Activated CD4-positive, alpha-beta T cell treated with anti-CD3 and anti-CD28 coated beads, Interleukin-2, Interleukin-4, amounts not matched to agents 100 ng/mL and 50 ng/mL, durations not matched to agents 16 hours and 8 hours (primary cell): ENCODE measurements at places on chromosomes 6 and 20.
A peak's percentile ranks its signal among the peaks of the same experiment; 100 is the strongest.

DNA sequence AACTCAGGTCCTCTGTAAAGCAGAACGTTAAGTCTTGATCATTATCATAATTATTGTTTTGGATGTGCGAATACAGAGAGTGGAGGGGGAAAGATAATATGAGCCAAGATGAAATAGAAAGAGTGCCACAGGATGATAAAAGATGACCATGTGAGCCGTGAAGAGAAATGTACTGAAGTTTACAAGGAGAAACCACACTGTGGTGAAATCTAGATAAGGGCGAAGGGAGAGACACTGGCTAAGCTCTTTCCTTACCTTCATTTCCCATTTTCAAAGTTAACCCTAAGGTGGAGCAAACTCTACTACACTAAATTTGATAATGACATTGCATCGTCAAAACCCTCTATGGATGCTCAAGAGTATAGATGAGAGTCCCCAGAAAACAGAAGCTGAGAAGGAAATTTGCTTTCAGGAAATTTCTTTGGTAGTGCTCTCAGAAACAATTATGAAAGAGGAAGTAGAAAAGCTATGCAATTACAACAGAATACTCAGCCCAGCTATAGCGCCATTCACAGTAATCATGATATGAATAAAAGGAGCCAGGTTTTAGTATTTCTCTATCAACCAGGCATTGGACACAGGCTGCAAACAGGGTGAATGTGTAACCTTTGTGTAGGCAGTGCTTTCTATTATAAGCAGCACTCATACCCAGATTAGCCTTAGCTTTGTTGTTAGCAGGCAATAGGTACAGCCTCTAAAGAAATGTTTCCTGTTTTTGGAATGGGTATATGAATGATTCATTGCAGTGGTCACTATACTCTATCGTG lies 1080.7 kb downstream of the GRIK2 start:
- no peak for DNase-seq

- DNase-seq: no peak
These were observed 80.5 kb upstream of the FRMD1 start for GRCh38 chr6:168159506-168159905.

GRCh38 chr6:14396826-14397517 lies 279.4 kb downstream of the CD83 start:
- no peak for DNase-seq

- DNase-seq: no peak
These were observed 119.4 kb upstream of the LY86 start for GRCh38 chr6:6469074-6469473.

GRCh38 chr6:157298216-157298724 lies 25.0 kb downstream of the TMEM242 start:
- DNase-seq: no peak

- DNase-seq: no peak
These were observed 103.6 kb downstream of the GMDS start for GRCh38 chr6:2141644-2142290.

DNA sequence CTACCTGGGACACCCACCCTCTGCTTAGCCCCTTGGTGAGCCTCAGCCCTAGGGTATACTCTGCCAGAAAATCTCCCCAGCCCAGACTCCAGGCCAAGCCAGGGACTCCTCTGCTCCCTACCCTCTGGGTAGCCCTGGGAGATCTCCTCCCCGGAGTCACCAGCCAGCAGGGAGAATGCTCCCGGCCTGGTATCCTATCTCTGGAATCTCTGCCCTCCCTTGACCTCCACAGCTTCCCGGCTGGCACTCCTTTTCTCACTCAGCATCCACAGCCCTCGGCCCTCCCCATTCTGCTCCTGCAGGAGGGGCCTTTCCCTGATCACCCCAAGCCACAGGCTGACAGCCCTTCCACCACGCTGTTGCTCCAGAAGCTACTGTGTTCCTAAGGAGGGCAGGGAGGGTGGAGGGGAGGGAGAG lies 22.6 kb downstream of the NOL4L start:
- no peak for DNase-seq

DNA sequence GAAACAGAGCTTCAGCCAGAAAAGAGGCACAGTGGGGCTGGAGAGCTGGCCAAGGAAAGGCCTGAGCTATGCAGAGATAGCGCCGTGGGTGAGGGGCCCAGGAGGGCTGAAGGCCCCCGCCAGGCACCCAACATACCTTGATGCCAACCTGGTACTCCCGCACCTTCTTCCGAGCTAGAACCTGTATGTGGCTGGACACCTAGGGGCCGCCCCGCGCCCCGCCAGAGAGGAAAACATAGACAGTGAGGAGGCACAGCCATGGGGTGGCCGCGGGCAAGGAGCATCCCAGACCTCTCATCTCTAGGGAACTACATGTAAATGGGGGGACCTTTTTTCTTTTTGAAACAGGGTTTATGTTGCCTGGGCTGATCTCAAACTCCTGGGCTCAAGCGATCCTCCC lies 12.0 kb downstream of the RPL10A start:
- DNase-seq: no peak

DNA sequence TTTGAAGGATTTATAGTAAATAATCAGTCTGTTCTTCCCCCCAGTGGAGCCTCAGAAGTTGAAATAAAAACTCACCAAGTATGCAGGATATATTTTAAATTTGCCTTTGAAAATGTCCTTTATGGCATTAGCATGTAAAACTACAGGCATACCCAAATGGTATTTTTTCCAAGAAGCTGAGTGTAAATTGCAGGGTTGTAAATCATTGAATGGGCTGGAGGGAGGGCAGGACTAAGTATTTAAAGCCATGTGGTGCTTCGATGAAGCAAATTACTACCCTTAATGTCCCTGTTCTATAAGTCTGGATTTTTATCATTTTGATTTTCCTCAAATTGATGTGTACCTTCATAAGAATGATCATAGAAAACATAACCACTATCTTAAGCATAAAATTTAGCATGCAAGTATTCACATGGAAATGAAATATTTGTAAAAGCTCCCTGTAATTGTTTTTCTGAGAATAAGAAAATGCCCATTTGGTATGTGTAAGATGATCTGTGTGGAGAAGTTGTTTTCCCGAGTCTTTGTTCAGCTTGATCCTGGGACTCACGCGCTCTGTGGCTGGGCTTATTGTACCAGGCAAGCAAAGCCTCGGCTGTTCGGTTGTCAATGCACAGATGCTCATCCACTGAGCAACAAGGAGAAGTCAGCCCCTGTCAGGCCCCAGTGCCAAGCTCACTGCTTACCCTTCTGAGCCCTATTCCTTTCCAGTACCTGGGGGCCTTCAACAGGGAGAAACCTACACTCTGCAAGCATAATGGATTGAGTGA lies 66.7 kb downstream of the CD164 start:
- DNase-seq: no peak

GRCh38 chr20:8116067-8116811 lies 15.8 kb upstream of the PLCB1 start:
- DNase-seq: no peak

DNA sequence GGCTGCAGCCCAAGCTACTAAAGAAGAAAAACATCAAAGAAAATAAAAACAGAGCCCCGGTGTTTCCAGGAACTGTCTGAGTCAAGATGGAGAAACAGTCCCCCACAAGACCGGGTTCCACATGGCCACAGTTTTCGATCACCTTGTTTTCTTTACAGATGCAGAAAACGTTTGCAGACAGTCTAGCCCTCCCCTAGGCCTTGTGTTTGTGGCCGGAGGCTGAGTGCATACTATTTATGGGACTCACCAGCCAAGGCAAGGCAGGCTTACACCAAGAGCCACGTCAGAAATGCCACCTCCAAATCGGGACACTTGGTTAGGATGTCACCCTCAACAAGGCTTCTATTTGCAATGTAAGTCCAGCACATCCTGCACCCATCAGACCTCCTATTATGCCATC lies 97.3 kb downstream of the BMP7 start:
- DNase-seq: no peak

GRCh38 chr6:45327956-45328522 lies at the start of gene RUNX2:
Gene RUNX2, plus strand, starts transcription at chr6:45328330. Its CDS starts 397 bp downstream, at chr6:45328727.
- peak; percentile 5 for DNase-seq

DNA sequence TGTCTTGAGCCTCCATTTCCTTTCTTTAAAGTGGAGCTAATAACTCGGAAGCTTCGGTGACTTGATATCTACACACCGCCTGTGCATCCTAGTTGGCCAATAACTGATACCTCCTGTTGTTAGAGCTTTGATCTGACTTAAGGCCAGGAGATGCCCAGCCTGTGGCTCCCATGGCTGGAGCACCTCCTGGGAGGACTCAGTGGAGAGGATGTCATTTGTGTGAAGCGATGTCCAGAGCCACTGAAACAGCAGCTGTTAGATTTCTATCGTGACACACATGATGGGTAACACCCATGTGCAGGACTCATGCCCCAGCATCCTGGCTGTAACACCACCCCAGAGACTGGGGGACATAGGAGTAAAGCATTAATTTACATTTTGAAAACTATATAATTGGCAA lies 30.8 kb downstream of the SDCBP2 start:
- no peak for DNase-seq

- DNase-seq: no peak
These were observed 114.3 kb downstream of the EPHA7 start for GRCh38 chr6:93305088-93305487.

DNA sequence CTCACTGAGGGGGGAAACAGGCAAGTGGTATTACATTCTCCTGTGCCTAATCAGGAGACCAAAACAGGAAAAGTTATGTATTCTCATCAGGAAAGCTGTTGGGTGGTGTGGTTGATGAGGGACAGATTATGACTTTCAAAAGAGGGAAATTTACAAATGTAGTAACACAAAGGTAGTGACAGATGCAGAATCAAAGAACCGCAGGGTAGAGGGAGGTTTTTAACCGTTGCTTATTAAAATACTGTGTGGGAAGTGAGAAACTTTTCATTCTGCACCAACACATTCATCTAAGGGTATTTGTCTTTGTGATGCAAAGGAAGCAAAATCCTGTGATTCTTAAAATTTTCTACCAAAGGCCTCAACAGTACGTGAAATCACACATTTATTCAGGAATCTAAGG lies 288.2 kb upstream of the MAN1A1 start:
- no peak for DNase-seq

GRCh38 chr6:4806791-4807190 lies 30.6 kb downstream of the CDYL start:
- DNase-seq: no peak

GRCh38 chr6:25377664-25378063 lies 98.5 kb downstream of the CARMIL1 start:
- no peak for DNase-seq

DNA sequence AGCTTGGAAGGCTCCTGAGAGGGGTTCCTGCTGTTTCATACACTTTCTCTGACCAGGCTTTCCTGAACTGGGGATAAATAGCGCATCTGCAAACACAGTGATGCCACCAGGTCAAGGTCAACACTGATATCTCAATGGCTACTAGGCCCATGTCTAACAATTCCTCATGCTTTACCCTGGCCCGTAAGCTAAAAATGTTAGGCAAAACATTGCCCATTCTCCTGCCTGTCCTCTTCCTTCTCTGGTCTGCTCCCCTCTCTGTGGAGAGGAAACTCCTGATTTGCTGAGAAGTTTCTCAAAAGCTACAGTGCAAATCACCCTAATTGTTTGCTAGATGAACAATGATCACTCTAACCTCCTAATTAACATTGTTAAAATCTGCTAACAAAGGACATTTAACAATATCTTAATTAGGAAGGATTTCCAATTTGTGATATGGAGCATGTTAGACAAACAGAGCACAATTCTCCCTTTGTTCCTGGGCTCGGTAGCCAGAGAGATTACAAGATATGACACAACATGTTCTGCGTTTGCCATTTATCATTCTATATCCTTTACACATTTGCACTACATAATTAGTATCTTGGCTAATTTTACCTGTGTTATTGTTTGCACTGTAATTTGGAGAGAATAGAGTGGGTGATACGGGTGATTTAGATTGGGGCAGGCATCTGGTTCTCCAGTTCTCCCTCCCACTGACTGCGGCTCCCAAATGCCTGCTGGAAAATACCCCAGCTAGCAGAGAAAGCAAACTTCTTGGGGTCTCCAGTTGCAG lies 266.8 kb downstream of the CD83 start:
- no peak for DNase-seq

DNA sequence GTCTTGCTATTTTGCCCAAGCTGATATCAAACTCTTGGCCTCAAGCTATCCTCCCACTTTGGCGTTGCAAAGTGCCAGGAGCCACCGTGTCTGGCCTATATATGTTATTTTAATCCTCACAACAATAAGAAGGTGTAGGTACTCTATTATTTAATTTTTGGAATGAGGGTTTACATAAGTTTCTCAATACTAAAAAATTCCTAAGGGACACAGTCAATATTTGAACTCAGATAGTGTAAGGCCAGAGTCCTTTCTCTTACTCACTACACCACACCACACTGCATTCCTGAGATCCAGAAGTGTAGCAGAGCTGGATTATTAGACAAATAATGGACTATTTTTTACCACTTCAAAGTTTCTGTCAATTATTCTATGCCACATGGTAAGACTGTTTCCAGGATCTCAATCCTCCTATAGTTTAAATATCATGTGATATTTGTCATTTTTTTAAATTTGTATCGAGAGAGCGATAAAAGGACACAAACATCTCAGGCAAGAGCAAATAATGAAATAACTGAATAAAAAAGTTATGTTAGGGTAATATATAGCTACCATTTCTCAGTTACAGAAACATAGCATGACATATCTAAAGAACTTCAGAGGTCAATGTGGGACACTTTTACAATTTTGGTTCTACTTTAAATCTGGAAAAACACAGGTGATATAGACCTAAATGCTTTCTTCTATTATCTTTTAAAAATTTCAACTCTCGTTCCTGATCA lies 162.2 kb upstream of the THEMIS start:
- DNase-seq: no peak

DNA sequence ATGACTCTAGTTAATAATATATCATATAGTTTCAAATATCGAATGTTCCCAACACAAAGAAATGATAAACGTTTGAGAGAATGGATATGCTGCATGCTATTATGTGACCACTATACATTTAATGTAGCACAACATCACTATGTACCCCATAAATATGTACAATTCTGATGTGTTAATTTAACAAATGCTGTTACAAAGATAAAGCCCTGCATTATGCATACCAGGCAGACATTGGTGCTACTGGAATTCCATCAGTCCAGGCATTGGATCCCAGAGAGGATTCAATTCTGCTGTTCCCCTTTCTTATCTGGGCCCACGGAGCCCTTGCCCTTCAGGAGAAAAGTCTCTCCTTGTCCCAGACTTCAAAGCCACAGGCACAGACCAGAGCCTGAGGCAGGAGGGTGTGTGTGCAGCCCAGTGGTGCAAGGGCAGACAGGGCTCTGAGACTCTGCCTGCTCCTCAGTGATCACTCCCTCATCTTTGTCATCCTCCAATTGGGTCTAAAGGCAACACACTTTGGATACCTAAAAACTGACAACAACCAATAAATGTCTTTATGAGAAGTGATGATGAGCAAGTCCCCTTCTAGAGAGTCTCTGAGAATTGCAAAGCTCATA lies 45.2 kb downstream of the PSMG4 start:
- no peak for DNase-seq

DNA sequence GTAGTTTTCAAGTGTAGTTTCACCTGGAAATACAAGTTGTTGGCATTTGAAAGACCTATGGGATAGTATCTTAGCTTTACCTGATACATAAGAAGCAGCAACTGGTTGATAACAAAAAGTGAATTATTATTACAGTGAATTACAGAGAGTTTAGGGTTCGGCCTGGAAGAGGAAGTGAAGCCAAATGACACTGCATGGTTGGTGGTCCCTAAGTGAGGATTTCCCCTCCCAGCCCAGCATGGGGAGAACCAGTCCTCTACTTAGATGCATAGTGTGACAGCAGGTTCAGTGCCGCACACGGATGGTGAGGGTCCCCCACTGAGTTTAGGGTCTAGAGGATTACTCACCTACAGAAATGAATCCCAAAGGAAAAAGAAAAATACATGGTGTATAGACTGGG lies 18.1 kb downstream of the HLA-DPB1 start:
- no peak for DNase-seq

GRCh38 chr6:71419217-71420094 lies 130.8 kb downstream of the OGFRL1 start:
- no peak for DNase-seq
